ENCODE measurements at places on chromosomes 4 and X. TPM values are rescaled to one million over a fixed set of nuclear protein-coding genes. Genes with fewer than 3 reads are reported as not detected.

Gene IL3RA
- 1.6 TPM for total RNA-seq

Gene FAAH2
- total RNA-seq: 6.9 TPM

GRCh38 chrX:140762061-140762460 lies 52.5 kb downstream of the LINC00632 start:
- DNase-seq: peak; percentile 76

DNA sequence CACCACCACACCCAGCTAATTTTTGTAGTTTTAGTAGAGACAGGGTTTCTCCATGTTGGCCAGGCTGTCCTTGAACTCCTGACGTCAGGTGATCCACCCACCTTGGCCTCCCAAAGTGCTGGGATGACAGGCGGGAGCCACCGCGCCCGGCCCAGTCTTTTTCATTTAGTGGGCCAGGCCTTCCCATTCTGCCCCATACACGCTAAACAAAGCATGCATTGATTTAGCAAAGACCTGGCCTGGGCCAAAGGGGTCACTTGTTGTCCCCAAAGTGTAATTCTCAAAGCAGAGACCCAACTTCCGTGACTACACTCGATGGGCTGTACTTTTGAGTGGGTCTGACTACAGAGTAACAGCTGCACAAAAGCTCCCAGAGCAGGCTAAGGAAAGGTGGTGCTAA lies 29.2 kb downstream of the CNGA2 start:
- DNase-seq: no peak

GRCh38 chr4:157280673-157281072 lies 60.1 kb downstream of the GRIA2 start:
- DNase-seq: no peak

DNA sequence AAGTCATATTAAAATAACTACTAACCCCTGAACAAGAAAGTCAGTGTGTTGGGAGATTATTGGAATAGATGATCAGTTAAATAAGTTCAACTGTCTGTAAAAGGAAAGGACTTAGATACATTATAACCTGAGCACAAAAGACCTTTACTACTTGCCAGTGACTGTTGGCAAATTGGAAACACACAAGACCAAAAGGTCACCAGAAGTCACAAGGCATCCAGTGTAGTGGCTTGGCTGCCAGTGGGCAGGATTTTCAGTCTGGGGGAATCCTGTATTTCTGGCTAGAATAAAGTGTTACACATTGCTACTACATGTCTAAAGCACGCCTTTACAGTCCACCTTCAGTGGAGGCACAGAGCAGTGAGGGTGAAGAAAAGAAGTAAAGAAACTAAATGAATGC lies 108.3 kb upstream of the AR start:
- DNase-seq: no peak
